ENCODE measurements at places on chromosomes 6 and 20. TPM values are rescaled to one million over a fixed set of nuclear protein-coding genes. Genes with fewer than 3 reads are reported as not detected.

THEMIS gene
- 40.6 TPM for total RNA-seq

RSPO3 gene
- total RNA-seq = not detected

BLCAP gene
- total RNA-seq = 40.9 TPM

ERGIC3 gene
- total RNA-seq = 137 TPM

GMPR gene
- total RNA-seq = 1.4 TPM

COL11A2 gene
- total RNA-seq = 1.1 TPM

Measured in CD8-positive, alpha-beta memory T cell (primary cell).